Muscle of leg (tissue), 16 donors: ENCODE measurements at places on chromosomes 2 and 18.

- DNase-seq, result no peak
These were observed 141.1 kb downstream of the NDUFA10 start for GRCh38 chr2:239884051-239884405.

DNA sequence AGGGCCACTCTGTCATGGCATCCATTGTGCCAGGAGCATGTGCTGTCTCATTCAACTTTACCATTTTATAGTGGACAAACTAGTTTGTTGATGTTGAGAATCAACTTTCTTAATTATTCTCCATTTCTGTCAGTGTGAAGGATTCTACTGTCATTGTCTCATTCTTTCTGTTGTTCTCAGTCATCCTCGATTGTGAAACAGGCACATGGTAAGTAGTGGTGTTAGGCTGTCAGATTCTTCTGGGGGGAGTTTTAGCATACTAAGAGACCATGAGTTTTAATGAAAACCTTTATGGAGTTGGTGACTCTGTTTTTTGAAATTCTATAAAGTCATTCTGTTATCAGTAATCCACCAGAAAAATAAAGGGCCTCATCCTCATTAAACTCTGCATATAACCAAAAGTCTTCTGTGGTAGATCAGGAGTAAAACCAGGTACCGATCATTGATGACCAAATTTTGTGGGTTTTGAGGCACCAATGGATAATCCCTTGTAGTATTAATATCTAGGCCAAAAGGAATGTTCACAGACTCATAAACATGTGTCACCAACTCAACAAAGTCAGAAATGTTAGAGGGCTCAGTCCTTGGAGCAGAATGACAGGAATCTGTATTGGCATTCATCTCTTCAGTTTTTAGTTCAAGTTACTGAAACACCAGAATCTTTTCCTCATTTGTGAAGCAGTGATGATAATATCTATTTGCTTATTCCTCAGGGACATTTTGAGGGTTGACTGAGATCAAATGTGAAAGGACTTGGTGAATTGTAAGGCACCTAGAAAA, 73.2 kb downstream of the CERS6 start:
- DNase-seq, result no peak

DNA sequence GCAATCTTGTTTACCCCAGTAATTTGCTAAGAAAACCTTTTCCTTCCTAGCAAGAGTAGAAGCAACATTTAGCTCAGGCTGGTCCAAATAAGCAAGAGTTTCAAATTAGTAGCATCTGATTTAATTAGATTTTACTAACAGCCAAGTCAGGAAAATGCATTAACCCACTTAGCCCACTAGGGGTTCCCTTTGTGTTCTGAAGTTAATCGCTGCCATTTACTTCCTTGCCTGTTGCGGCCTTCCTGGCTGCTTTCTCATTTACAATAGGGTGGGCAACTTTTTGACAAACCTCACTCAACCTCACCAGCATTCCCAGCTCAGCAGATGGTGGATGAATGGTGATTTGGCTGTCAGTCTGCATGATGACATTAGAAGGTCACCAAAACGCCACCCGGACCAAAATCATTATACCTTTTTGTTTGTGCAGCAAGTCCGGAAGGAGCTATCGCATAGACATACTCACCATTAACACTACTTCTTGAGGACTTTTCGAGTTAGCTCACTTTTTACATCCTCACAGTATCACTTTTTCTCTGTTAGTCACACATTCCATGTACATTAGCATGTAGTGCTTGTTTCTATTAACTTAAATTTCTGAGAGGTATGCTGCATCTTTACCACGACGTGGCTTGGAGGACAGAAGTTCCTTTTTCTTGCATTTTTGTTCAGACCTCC, 101.5 kb upstream of the SETBP1 start:
- DNase-seq, result no peak

DNA sequence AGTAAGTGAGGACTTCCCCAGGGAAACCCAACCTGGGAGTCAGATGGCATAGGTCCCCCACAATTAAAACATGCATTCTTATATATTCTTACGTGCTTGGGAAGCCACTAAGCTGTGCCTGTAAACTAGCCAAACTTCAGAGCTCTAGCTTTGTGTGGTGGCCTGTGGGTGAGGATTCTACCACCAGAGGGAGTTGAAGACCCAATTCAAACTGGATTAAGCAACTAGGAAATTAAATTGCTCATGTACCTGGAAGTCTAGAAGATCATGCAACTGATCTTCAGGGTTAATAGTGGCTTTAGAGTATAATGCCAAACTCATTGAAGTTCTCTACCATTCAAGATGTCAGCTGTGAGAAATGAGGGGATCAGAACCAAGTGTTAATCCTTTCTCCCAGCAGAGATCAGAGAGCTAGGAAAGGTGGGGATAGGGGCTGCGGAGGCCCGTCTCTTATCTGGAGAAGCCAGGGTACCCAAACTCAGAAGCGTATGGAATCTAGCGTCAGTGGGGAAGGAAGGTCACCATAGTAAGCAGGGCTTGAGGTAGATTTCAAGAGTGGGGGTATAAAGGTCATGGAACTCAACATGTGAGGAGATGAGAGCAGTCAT, 53.2 kb upstream of the CCDC85A start:
- peak; percentile 35 for DNase-seq

GRCh38 chr18:35993013-35993412, 20.5 kb downstream of the RMP24 start:
- no peak for DNase-seq

DNA sequence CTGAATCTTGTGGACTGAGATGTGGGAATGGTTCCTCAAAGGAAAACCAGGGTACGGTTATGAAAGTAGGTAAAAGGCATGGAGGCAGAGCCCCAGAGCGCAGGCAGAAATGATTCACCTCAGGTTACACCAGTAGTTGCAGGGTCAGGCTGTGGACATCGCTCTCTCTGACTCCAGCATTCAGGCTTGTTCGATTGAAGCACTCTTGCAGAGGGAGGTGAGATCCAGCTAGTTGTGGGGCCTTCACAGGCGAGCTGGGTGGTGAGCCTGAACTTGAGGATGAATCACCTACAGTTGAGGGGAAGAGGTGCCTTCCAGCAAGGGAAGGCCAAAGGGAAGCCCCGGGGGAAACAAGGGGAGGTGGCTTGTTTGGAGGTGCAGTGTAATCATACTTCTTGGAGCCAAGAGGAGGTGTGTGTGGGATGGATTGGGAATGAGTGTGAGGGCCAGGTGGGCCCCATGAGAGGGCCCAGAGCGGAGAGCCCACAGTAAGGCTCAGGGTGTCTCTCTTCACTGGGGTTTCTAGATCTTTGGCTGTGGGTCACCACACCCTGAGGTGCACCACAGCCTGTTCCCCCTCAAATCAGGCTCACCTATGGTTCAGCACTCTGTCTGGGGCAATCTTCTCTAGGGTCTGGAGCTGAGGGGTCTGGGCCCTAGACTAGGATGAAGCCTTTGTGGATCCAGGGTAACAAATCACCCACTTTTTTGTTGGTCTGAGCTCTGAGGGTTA, 48.5 kb upstream of the MCFD2 start:
- no peak for DNase-seq

GRCh38 chr2:98088261-98088660, 1.3 kb downstream of the VWA3B start:
- peak; percentile 81 for DNase-seq

DNA sequence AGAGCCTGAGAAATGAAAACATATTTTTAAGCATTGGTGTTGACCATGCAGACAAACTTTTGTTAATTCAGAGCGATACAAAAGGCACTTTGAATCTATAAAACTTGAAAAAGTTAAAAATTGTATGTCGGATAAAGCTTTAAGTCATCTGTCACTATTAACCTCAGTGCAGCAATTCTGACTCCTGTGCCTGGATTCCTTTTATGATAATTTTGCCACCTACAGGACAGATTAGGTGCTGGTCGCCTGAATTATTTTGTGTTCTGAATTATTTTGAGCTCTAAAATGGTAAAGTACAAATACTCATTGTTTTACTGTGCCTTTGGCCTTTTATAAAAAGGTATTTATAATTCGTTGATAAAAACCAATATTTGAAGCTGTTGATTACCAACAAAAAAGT, 19.4 kb upstream of the RNF138 start:
- DNase-seq, result no peak

DNA sequence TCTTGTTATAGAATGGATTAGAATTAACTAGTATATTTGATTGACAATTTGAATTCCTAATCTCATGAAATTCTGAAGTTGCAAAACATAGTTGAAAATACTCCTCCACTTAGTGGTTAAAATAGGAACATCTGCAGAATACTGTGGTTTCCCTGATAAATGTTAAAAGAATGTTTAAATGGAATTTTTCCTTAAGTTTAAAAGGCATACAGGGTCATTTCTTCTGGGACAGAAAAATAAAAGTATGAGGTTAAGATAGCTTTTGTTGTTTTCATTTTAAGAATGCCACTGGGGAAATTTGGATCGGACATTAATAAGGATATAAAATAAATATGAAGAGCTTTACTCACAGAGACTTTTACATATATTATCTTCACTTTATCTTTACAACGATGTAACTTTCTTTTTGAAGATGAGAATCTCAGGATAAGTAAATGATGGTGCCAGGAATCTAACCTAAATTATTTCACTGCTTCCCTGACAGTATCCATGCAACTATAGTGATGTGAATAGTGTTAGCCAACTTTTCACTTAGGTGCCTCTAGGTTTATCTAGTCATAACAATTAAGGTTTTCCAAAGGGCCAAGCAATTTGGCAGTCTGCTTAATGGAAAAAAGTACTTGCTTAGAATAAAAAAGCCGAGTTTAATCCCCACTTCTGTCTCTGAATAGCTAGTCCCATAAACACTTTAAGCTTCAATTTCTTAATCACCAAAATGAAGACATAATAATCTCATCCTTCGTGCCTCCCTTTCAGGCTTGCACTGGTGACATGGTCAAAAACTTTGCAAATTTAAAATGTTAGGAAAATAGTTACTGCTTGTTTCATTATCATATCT, 151.8 kb upstream of the STK17B start:
- no peak for DNase-seq

- DNase-seq, result peak; percentile 11
These were observed 15.8 kb downstream of the C18orf63 start for GRCh38 chr18:74331404-74331803.

GRCh38 chr2:172978063-172978383, 97.6 kb upstream of the MAP3K20 start:
- no peak for DNase-seq

DNA sequence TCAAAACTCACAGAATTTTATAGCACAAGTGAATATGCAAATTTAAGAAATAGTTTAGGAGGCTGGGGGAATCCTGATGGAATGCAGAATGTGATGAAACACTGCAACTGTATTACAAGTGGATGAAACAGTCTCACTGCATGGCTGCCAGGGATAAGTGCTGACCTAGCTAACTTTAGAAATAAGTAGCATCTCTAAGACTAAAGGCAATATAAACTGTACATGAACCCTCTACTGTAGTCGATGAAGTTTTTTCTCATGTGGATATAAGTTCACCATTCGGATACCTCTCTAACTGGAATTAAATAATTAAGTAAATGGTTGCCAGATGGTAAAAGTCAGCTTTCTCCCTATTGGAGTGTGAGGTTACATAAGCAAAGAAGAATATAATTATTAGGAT, 777.8 kb upstream of the RAB6C start:
- DNase-seq, result peak; percentile 20

GRCh38 chr2:54614819-54615218, 108.6 kb upstream of the EML6 start:
- no peak for DNase-seq

DNA sequence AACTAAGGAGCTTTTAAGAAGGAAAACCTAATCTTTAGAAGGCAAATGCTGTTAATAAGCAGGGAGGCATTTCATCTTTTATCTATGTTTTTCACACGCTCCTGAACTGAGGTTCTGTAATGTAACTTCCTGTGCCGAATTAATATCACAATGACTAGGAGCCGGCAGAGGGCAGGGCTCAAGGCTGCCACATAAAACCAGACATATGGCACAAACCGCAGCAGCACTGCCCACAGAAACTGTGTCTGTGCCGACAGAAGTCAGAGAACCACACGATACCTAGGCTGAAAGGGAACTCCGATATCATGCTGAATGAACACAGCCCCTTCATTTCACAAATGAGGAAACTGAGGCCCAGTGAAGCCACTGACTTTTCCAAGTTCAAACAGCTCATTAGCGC, 112.1 kb downstream of the EIPR1 start:
- no peak for DNase-seq
